ENCODE measurements at places on chromosomes 6 and 20.

GRCh38 chr6:165854061-165854862, 191.2 kb upstream of the PDE10A start:
- no peak for DNase-seq

DNA sequence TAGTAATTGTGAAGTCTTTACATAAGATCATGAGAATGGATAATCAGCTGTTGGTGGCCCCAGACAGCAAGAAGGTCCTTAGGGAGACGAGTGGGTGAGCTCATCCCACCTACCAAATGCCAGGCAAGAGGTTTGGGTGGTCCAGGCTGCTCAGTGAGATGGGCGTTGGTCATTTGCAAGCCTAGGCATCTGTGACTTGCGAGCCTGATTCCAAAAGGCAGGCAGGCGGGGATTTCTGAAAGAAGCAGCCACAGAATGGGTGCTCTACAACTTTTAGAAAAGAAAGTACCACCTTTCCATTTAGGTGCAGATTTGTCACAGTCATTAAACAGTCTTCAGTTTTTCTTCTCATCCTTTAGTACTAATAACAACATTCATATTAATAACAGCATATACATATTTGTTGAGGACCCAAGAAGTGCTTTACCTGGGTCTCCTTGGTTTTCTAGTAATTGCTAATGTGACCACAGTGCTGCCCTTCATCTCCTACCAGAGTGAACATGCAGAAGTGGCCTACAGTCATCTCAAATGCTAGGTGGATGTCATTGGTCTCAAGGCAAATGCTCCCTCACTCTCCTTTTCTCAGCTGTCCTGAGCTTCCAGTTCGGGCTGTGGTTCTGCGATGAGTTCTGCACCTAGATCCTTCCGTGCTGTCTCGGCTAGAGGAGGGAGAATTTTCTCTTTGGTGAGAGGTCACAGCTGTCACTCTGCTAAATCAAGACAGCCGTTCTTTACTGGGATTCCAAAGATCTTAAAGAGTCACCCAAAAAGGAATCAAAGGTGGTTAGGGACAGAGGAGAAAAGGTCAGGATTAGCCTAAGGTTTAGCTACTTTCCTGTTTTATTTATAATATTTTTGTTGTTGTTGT, 2.7 kb downstream of the WRNIP1 start:
- no peak for DNase-seq

- DNase-seq = no peak
Measured at GRCh38 chr6:93218096-93218495, 201.3 kb downstream of the EPHA7 start.

DNA sequence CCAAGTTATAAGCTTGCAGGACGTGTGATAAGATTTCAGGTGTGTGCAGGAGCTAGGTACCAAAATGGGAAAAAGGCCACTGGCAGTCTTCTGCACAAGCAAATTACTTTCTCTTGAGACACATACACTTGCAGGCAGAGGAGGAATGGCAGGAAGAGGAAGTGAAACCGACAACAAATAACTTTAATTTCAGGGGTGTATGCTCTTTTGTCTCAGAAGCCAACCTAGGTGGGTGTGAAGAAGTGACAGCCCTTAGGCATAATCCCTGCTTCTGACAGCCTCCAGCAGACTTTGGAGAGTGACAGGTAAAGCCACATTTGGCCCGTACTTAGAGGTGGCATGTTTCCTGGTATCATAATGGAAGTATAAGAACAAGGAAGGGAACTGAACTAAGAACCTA, 118.8 kb upstream of the TRAF3IP2 start:
- no peak for DNase-seq

Data from amygdala (tissue), 56 donors.